ENCODE measurements at places on chromosomes 5 and 9.
A peak's percentile ranks its signal among the peaks of the same experiment; 100 is the strongest.

GRCh38 chr9:27054841-27055240 is 49.4 kb upstream of the LRRC19 start:
- DNase-seq: no peak

DNA sequence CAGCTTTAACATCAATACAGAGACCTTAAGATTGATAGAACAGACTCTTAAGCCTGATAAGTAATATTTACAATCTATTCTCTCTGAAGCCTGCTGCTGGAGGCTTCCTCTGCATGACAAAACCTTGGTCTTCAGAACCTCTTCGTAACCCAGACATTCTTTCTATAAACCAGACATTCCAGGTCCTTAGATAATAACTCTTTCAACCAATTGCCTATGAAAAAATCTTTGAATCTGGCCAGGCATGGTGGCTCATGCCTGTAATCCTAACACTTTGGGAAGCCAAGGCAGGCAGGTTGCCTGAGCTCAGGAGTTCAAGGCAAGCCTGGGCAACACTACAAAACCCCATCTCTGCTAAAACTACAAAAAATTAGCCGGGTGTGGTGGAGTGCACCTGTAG is 327.8 kb downstream of the ENC1 start:
- no peak for DNase-seq

DNA sequence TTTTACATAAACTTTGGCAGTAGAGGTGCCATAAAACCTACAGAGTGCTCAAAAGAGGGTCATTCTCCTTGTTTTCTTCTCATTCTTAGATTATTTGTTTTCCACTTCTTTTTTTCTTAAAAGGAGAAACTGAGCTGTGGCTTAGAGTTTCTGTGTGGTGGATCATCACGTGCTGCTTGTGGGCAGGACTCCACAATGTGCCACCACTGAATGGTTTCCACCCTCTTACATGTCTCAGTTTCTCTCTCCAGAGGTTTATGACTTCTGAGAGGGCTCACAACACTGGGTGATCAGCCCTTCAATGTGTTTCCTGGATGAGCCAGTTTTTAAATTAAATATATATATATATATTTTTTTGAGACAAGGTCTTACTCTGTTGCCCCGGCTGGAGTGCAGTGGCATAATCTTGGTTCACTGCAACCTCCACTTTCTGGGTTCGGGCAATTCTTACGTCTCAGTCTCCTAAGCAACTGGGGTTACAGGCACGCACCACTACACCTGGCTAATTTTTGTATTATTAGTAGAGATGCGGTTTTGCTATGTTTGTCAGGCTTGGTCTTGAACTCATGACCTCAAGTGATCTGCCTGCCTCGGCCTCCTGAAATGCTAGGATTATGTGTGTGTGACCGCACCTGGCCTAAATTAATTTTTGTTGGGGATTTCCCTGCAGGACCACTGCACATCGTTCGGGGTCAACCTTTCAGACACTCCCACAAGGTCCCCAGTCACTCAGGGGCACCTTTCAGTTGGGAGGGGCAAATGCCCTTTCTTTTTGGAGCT is 3.1 kb upstream of the UNC13B start:
- no peak for DNase-seq

- no peak for DNase-seq
Measured at GRCh38 chr9:133401588-133401987, 16.2 kb downstream of the REXO4 start.

DNA sequence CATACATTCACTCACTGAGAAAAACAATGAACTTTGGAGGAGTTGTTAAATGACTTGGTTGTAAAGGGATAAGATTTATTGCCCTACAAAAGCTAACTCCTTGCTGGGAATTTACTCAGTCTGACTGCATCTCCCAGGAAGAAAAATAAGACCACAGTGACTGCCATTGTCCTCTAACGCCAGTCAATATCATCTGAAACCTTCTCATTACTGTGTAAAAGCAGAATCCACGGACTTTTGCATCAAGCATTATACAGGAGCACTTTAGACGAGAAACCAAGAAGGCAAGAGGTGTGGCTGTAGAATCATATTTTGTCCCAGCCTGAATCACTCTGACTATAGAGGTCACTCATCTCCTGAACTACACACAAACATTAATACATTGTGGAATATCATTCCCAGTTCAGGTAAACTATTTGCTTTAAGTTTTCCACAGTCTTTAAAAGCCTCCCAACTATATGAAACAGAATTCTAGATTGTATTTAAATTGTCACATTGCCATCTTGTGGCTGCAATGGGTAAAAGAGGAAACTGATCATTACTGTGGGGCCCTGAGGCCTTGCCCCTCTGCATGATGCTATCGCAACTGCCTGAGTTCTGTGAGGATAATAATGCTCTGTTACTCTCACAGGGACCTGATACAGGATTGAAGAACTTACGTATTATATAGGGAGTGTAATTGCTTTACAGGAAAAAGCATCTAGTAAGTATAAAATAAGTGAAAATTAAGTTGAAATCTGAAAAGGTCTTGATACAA is 142.9 kb downstream of the SLCO4C1 start:
- no peak for DNase-seq

DNA sequence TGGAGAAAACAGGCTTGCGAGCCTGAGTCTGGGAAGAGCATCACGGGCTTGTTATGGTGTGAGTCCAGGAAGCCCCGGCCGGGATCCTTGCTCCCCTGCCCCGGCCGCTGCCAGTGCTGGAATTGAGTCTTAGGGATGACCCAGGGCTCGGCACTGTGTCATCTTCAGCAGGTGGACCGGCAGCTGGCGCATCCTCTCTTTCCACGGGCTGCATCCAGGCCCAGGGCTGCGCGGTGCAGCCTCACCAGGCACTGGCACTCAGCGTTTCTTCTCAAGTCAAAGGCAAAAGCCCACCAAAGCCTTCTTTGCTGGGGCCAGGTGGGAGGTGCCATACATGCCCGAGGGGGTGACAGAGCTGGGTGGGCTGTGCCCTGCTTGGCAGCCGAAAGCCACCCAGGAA is 46.6 kb downstream of the COL5A1 start:
- no peak for DNase-seq

DNA sequence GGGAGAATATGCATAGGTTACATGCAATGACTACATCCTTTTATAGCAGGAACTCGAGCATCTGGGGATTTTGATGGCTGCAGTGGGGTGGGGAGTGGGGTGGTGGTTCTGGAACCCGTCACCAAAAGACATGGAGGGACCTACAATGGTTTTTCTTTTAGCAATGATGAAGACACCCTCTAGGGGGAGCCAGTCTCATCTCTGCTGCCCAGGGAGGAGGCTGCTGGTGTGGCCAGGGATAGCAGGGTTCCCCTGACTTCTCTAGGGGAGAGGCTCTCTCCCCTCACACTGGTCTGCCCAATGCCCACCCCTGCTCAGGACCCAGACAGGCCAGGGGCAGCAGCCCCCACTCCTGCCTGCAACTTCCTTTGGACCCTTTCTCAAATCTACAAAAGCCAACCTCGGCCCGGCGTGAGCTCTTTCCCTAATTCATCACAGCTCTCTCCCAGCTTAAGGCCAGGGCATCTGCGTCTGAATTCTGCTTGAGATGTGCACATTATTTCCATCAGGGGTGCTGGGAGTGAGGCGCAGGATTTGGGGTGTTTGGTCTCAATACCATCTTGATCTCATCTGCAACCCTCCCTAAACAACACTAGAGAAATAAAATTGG is 73.6 kb upstream of the RETREG1 start:
- DNase-seq: no peak

- peak; percentile 62 for DNase-seq
Measured at GRCh38 chr5:178204935-178205748, 809 bp downstream of the HNRNPAB start.

- DNase-seq: no peak
Measured at GRCh38 chr5:160627921-160628618, 206.4 kb downstream of the PTTG1 start.
